ENCODE measurements at places on chromosomes 16 and 17.

GRCh38 chr17:28404007-28404406 is 2.0 kb downstream of the SLC46A1 start:
- no peak for DNase-seq

GRCh38 chr16:14365200-14365851 is 264.7 kb downstream of the PARN start:
- peak; percentile 67 for DNase-seq

DNA sequence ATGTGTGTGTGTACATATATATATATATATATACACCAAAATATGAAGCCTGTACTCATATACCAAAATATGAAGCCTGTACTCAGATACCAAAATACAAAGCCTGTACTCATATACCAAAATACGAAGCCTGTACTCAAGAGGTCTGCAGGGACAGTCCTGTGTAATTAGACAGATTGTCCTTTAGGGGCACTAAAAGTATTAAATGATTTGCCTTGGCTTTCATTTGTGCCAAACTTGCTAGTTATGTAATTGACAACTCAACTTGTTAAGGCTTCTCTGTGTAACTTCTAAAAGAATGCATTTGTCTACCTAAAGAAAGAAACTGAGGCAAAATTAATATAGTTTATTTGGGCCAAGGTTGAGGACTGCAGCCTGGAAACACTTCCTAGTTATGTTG is 30.8 kb upstream of the DHX40 start:
- DNase-seq, result no peak

DNA sequence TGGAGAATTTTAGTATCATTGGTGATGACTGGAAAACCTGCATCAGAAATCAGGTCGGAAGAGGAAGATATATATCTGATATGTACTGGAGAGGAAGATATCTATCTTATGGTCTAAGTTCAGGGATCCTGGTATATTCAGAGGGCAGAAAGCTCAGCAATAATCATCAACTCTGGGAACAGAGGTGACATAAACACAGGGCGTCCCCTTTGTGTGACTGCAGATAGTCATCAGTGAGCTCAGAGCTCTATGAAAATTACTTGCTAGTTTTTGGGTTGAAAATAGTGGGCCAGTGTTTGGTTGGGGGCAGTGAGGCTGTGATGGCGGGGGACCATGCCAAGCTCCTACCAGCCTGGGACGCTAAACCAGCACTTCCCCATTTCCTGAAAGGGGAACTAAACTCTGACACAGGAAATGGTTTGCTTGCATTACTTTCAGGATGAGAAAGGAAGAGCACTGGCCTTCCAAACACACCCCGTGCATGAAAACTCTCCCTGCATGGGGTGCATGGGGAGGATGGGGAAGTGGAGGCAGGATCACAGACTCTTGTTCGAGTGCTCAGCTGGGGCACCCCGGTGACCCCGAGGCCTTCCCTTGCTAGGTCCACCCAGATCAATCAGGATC is 15.8 kb downstream of the NOD2 start:
- DNase-seq, result no peak

- DNase-seq, result no peak
These were observed 248.7 kb downstream of the SNX29 start for GRCh38 chr16:12225255-12225654.

GRCh38 chr16:66580605-66581209 is 1.4 kb downstream of the CMTM2 start:
- peak; percentile 78 for DNase-seq

DNA sequence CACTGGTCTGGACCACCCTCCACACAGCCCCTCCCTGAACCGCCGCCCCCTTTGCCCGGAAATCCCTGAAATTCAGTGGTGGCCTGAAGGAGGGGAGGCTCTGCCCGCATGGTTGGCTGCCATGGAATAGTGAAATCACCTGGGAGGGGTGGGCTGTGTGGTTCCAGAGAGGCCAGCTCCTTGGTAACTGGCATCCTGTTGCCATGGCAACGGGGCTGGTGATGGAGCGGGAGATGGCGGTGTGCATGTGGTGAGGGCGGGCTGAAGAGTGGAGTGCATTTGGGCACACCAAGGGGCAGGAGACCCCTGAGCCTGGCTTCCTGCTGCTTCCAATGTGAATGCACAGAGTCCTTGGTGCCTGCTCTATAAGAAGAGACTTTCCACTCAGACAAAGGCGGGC is 2.4 kb downstream of the EFNB3 start:
- no peak for DNase-seq

DNA sequence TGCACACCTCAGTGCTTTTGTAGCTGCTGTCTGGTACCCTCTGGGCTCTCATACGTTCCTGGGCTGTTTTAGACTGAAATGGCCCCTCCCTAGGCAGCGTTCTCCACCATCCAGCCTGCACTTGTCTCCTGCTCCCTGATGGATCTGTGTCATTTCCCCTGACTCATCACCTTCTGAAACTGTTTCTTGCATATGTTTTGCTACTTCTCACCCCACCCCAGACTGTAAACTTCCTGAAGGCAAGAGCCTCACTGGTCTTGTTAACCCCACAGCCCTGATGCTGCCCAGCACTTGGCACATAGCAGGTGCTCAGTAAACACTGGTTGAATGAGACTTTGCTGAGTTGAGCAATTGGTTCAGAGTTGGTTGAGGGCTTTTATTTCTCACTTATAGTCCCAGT is 78.7 kb downstream of the CRISPLD2 start:
- DNase-seq, result no peak
